ENCODE measurements at places on chromosomes 6 and 20.

DNA sequence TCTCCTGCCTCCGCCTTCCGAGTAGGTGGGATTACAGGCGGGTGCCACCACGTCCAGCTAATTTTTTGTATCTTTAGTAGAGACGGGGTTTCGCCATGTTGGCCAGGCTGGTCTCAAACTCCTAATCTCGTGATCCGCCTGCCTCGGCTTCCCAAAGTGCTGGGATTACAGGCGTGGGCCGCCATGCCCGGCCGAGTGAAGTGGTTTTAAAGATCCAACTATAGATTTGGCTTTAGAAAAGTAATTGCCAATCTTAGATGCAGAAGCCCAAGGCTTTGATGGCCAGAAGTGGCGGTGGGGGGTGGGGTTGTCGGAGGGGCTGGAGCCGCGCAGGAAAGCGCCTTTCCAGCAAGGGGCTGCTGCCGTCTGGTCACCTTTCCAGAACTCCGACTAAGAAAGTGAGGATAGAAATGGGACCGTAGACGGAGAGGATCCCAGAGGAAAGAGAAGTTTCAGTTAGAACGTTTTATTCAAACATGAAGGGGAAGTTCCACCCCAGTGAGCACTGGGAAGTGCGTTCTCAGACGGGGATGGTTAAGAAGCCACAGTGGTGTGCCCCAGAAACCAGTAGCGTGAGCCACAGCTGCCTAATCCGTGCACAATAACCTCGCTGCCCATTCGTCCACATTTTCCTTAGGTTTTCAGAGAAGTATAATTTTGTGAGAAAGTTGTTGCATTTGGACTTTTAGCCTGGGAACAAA, 69.7 kb downstream of the DLL1 start:
- no peak for DNase-seq

GRCh38 chr20:61170496-61171320, 81.4 kb upstream of the CDH4 start:
- DNase-seq = no peak

DNA sequence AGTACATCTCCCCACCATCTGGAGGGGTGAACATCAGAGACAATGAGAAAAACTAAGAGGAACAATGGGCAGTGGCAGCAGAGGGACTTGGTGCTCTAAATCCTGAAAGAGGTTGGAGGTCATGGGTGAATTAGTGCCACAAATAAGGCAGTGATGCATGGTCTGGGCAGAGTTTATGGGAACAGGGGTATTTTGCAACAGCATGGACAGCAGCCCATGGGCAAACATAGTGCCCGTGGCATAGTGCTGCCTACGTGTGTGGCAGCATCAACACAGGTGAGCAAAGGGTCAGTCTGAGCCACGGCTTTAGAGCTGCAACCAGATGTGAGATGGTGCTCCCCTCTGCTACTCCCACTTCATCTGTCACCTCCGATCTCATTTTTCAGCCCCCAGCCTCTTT, 459.1 kb upstream of the CITED2 start:
- no peak for DNase-seq

DNA sequence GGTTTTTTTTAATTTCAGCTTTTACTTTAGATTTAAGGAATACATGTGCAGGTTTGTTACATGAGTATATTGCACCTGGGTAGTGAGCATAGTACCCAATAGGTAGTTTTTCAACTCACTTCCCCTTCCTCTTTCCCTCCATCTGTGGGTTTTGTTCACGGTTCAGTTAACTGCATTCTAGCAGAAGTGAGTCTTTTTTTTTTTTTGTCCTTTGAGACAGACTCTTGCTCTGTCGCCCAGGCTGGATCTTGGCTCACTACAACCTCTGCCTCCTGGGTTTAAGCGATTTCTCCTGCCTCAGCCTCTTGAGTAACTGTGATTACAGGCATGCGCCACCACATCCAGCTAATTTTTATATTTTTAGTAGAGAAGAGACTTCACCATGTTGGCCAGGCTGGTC, 8.7 kb downstream of the UBR2 start:
- DNase-seq = no peak

DNA sequence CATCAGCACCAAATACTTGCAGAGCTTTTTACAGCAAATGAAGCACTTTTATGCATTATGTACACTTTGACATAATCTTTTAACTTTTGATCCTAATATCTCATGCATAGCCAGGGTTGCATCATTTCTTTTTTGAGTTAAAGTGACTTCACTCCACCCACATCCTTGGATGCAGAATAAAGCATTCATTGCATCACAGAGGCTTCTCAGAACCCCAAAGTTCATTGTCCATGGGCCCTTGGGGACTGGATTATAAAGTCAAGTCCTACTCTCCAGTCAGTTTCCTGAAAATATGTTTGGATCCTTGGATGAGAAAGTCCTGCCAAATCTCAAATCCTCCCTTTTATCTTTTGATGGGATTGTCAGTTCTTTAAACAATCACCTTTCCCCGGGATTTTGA, 10.6 kb upstream of the EFHC1 start:
- no peak for DNase-seq

GRCh38 chr6:127538750-127539264, 19.7 kb upstream of the MTCL3 start:
- no peak for DNase-seq

- no peak for DNase-seq
Observed at GRCh38 chr20:1562622-1563021, 5.1 kb upstream of the SIRPD start.

DNA sequence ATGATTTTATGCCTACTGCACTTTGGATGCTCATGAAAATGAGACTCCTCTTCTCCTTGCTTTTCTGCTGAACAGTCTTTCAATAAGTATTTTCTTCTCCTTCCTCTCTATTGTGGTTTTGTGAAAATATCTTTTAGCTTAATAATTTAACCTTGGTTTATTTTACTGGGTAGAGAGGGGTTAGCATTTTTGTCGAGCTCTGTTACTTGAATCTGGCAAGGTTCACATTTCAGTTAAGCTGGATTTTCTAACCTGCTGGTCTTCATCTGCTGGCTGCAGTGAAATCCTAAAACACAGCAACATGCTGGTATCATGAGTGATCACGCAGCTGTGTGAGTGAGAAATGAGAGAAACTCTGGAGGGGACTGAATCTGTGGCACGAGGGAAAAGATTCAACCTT, 222.7 kb upstream of the NOX3 start:
- DNase-seq = no peak

- DNase-seq = no peak
Observed at GRCh38 chr6:135025775-135026174, 28.8 kb downstream of the HBS1L start.

DNA sequence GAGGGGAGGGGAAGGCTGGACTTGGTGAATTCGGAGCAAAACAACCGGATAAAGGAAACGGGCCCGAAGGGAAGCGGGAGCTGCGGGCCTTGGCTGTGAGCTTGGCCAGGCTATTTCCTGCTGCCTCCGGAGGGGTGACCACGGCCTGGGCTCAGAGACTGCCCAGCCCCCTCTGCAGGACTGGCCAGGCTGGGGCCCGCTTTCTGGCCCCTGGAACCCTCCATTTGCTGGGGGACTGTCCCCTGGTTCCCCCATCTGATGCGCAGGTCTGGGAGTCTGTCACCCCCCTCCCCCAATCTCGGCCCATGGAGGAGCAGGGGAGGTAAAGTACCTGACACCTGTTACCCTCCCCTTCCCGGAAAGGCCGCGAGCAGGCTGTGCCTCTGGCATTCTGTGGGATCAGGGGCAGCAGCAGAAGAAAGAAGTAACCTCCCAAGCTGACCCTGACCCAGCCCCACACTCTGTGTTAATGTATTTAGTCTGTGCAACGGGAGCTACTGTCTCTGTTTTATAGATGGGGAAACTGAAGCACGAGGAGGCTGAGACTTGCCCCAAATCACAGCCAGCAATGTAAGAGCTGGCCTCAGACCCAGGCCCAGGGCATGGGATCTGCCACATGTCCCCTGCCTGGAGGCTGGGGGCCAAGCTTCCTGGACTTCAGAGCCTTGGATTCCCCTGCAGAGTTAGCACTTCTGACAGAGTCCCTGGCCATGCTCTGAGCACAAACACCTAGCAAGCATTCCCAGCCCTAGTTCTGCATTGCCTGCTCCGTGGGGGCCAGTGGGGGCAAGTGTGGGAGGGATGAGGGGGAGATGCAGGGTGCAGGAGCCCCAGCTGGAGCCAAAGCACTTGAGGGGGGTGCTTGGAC, 3.5 kb downstream of the C20orf204 start:
- DNase-seq = no peak

- no peak for DNase-seq
Observed at GRCh38 chr6:1124885-1125284, 187.0 kb upstream of the FOXQ1 start.

DNA sequence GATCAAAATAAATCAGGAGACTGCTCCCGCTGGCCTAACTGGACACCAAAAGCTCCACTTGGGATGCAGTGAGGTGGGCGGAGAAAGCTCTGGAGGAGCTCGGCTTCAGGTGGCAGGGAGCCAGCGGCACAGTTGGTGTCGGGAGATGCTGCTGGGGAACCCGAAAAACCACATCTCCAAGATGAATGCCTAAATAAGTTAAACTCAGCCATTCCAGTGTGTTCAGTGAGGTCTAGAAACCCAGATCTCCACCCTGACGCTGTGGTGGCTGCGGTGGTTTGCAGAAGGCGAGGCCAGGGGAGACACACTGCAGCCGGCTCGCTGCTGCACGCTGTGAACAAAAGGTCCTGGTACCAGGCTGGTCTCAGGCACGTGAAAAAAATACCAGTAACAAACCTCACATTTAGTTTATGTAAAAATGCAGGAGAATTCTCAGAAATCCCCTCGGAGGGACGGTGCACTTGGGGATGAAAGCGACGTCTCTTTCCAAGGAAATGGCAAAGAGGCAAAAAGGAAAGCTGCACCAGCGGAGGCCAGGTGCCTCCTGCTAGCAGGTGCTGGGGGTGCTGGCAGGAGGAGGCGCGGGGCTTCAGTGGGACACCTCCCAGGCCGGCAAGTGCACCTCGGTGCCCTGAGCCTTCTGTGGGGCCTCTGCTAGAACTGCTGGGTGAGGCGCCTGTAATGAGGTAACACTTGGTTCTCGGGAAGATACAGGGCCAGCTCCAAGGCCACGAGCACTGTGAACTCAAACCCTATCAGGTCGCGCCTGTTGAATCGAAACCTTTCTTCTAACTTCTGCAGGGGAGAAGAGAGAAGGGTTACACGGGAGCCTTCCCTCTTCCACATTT, 3.6 kb downstream of the RPS21 start:
- no peak for DNase-seq

- no peak for DNase-seq
Observed at GRCh38 chr6:4220558-4220957, 85.2 kb upstream of the ECI2 start.

DNA sequence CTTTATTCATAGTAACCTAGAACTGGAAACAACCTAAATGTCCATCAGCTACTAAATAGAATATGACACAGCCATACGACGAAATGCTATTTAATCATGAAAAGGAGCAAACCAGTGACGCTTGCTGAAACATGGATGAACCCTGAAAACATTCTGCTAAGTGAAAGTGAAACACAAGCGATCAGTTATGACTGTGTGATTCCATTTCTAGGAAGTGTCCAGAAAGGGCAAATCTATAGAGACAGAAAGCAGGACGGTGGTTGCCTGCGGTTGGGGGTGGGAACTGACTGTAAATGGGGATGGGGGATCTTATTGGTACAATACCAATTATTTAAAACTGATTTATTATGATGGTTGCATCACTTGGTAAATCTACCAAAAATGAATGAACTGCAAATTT, 126.8 kb downstream of the IPCEF1 start:
- DNase-seq = no peak

DNA sequence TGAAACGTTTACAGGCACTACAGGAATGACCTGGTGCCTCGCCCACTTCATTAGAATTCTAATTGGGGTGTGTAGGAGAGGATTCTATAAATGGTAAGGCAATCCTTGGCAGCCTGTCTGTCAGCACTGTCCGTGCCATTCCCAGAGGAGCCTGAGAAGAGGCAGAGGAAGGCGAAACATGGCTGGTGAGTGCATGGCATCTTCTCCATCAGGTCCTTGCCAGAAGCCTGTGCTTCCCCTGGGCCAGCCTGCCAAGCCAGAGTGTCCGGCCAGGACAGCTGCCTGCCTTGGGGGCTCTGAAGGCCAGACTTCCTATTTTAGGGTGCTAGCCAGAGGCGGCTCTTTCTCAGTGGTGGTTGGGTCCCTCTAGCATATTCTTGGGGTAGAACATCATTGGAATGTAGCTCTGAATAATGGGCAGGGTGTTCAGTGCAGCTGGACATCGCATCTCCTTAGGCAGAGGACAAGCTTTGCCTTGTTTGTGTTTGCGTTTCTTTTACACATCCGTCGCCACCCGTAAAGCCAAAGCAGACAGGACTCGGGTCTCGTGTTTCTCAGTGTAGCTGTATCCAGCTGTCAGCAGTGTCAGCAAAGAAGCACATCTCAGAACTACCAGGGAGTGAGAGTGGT, at the start of gene TGM3:
TGM3 (plus strand) TSS at position 116 of the 630 bp plus-strand sequence; CDS start at position 179, 63 bp downstream.
- DNase-seq = no peak

DNA sequence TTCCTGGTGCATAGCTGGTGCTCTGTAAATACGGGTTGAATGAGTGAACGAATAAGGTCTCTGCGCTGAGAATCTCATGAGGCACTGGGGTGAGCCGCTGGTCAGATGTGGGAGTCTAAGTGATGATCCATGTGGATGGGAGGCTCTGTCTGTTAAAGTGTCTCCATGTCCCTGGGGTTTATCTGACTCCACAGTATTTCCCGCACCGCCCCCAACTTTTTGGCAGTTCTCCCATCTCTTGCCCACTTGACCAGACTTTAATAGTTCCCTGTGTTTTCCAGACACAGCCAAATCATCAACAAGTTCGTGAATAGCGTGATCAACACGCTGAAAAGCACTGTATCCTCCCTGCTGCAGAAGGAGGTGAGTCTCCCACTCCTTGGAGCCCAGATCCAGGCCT, 9.9 kb downstream of the BPIFA2 start:
- no peak for DNase-seq

GRCh38 chr20:8413691-8414090, 281.6 kb downstream of the PLCB1 start:
- DNase-seq = no peak

DNA sequence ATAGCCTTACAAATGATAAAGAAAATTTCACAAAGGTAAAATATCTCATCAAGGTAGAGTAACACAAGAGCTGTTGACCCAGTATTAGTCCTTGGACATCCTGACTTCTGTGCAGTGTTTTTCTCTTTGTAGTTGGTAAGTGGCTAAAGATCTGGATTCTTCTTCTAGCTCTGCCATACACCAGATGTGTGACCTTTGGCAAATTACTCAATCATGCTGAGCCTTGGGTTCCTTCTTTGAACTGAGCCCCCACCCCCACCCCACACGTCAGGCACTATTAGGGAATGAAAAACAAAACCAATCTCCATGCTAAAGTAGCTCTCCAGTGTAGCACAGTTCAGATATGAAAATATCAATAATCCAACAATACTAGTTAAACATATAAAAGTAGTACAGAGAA, 15.1 kb upstream of the TRIM39 start:
- no peak for DNase-seq

- DNase-seq = no peak
Observed at GRCh38 chr20:58652606-58653294, 1.7 kb downstream of the STX16 start.

- DNase-seq = no peak
Observed at GRCh38 chr20:461254-462198, 807 bp downstream of the TBC1D20 start.

- no peak for DNase-seq
Observed at GRCh38 chr6:6588064-6588923, at the start of gene LY86. Gene LY86 (plus strand): TSS chr6:6588720. CDS start chr6:6588735, 15 bp downstream.

- DNase-seq = no peak
Observed at GRCh38 chr20:50312682-50313521, 122.3 kb downstream of the CEBPB start.
